ENCODE measurements at places on chromosomes 4 and X. TPM values are rescaled to one million over a fixed set of nuclear protein-coding genes. Genes with fewer than 3 reads are reported as not detected.

The CT45A2 gene
- not detected for total RNA-seq

The GRID2 gene
- total RNA-seq = not detected

The FAM149A gene
- total RNA-seq = 4.3 TPM

The REELD1 gene
- not detected for total RNA-seq

The SORCS2 gene
- total RNA-seq = not detected

The DUSP9 gene
- 2.5 TPM for total RNA-seq

Data from G401 (cell line).